ENCODE measurements at places on chromosomes 16 and 17.
A peak's percentile ranks its signal among the peaks of the same experiment; 100 is the strongest.

GRCh38 chr16:25419681-25420080, 162.0 kb upstream of the ZKSCAN2 start:
- DNase-seq = no peak

- no peak for DNase-seq
Observed at GRCh38 chr16:85607796-85608514, 5.2 kb upstream of the GSE1 start.

- no peak for DNase-seq
Observed at GRCh38 chr17:32485261-32486110, 1.3 kb upstream of the CDK5R1 start.

DNA sequence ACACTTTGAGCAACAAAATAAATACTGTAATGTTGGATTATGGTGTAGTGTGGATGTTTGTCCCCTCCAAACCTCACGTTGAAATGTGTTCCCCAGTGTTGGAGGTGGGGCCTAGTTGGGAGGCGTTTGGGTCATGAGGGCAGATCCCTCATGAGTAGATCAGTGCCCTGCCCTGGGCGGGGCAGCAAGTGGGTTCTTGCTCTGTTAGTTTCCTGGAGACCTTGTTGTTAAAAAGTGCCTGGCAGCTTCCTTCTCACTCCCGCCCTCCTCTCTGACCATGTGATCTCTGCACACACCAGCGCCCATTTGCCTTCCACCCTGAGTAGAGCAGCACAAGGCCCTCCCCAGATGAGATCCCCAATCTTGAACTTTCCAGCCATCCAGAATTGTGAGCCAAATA, 67.7 kb downstream of the MPRIP start:
- DNase-seq = peak; percentile 22

DNA sequence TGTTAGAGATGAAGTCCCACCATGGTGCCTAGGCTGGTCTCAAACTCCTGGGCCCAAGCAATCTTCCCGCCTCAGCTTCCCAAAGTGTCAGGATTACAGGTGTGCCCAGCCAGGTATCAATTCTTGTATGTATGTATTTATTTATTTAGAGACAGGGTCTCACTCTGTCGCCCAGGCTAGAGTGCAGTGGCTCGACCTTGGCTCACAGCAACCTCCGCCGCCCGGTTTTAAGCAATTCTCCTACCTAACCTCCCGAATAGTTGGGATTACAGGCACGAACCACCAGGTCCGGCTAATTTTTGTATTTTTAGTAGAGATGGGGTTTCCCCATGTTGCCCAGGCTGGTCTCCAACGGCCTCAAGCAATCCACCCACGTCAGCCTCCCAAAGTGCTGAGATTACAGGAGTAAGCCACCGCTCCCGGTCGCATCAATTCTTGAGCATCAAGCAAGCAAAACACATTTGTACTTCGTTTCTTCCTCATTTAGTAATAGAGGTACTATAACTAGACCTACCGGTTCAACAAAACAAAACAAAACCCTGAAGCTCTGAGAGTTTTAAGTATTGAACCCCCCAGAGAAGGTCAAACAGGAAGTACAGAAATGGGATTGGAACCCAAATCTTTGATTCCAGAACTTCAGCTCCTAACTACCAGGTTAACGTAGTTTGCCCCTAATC, 1.0 kb upstream of the ZNF500 start:
- DNase-seq = no peak

- DNase-seq = peak; percentile 49
Observed at GRCh38 chr17:77828749-77829539, 129.6 kb upstream of the TNRC6C start.

DNA sequence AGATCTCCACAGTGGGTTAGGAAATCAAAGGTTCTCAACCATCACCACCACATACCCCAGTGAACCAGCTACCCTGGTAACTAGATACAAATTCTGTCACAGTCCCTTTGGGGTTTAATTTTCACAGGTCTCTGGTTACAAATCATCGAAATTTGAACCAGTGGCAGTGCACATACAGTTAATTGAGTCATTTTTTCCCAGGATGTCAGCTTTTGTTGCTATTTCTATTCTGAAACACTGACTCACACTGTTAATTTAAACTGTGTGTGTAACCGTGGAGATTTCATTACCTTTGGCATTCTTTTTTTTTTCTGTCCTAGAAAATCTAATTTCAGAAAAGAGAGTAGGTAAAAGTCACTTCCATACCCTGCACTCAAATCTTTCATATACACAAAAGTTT, 511.5 kb downstream of the TOX3 start:
- DNase-seq = no peak

DNA sequence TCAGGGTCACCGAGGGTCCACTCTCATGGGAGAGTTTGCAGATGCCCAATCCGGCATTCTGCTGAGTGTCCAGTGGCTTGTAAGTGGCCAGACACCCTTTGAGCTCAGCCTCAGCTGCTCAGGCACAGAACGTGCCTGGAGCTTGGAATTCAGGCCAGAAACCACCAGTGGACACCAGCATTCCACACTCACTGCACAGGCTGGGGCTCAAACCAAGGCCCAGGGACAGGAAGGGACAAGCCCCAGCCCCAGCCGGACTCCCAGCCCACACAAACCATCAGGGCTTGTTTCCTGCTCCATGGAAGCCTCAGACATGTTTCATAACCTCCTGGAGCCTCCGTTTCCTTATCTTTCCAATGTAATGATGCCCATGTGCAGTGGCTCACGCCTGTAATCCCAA, 5.0 kb upstream of the NPRL3 start:
- peak; percentile 7 for DNase-seq

DNA sequence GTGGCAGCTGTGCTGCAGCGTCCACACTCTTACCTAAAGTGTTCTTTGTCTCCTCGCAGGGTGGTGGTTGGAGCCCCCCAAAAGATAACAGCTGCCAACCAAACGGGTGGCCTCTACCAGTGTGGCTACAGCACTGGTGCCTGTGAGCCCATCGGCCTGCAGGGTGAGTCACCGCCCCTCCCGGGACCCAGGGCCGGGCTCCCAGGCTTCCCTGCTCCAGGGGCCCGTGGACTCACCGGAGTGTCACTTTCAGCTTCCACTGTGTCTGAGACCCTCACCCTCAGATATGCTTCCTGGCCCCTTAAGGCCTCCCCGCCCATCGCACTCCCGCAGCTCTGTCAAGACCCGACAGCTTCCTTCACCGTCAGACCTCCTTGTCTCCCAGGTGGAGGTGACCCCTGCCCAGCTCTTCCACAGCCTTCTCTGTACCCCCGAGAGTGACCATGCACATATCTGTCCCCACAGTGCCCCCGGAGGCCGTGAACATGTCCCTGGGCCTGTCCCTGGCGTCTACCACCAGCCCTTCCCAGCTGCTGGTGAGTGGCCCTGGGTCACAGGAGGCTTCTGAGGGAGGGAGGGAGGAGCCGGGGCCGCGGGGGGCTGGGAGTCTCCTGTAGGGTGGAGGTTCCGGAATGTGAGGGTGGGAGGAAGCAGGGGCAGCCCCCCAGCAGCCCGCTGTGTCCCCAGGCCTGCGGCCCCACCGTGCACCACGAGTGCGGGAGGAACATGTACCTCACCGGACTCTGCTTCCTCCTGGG, 1.8 kb downstream of the ITGAX start:
- no peak for DNase-seq

DNA sequence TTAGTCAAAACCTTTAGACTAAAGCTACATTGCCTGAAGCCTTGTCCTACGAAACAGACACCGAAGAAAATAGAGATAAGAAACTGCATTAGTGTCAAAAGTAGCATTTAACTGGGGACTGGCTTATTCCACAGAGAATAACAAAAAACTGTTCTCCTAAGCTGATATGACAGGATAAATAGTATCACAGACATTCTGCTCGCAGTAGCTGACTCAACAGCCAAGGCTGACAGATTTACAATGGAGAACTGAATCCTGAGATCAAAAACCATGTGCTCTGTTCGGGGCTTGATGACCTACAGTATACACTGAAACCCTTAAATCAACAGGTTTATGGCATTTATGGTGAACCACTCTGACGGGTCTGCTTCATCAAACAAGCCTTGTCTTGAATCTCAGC, 25.5 kb downstream of the ADAMTS18 start:
- DNase-seq = no peak

DNA sequence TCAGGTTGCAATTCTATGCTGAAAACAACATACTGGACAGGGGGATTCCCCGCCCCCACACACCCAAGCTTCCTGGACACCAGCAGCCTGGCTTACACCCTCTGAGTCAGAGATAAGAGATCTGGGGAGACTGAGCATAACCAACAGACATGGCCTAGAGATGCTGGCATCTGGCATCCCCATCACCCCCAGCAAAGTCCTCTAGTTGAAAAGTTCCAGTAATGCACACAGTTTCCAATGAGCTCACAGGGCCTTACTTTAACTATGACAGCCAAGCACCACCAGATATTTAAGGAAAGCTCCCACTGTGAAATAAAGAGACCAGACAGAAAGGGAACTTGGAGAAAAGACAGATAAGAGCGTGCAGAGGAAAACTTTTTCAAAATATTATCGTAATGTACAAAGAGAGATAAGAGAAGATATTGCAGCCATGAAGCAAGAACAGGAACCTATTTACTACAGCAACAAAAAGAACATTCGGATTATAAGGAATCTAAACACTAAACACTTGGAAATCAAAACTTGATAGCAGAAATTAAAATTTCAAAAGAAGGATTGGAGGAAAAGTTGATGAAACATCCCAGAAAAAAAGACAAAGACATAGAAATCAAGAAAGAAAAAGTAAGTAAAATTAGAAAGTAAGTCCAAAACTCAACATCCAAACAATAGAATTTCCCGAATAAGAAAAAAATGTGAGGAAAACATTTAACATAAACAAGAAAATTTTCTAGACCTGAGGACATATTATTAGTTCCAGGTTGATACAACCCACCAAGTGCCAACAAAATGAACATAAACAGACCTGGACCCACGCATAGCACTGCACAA, 17.2 kb upstream of the ALOX15 start:
- DNase-seq = no peak

DNA sequence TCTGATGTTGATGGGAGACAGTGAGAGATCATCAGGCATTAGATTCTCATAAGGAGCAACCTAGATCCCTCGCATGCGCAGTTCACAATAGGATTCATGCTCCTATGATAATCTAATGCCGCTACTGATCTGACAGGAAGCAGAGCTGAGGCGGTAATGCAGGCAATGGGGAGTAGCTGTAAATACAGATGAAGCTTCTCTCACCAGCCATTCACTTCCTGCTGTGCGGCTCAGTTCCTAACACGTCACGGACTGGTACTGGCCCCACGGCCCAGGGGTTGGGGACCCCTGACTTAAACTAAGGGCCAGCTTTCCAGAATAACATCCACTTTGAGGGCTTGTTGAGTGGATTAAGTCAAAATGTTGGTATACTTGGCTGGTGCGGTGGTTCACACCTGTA, 2.6 kb upstream of the TMEM219 start:
- no peak for DNase-seq

DNA sequence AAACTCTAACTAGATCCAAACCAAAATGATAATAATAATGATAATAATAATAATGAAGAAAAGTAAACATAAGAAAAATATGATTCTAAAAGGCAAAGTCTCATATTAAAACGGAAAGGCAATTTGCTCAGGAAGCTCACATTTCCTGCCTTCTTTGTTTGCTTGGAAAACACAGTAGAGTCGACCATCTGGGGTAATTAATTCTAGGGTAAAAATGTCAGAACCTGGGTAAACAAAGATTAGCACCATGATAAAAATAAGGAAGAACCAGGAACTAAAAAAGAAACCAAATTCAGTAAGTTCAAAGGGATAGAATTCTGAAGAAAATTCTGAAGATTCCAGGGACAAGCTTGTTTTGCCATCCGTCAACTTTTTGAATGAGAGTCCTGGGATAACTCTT, 16.2 kb downstream of the KRABD2 start:
- DNase-seq = no peak

GRCh38 chr17:74584292-74585060, 7.6 kb downstream of the CD300LD start:
- DNase-seq = no peak

- no peak for DNase-seq
Observed at GRCh38 chr16:24848065-24848464, 2.3 kb downstream of the SLC5A11 start.

DNA sequence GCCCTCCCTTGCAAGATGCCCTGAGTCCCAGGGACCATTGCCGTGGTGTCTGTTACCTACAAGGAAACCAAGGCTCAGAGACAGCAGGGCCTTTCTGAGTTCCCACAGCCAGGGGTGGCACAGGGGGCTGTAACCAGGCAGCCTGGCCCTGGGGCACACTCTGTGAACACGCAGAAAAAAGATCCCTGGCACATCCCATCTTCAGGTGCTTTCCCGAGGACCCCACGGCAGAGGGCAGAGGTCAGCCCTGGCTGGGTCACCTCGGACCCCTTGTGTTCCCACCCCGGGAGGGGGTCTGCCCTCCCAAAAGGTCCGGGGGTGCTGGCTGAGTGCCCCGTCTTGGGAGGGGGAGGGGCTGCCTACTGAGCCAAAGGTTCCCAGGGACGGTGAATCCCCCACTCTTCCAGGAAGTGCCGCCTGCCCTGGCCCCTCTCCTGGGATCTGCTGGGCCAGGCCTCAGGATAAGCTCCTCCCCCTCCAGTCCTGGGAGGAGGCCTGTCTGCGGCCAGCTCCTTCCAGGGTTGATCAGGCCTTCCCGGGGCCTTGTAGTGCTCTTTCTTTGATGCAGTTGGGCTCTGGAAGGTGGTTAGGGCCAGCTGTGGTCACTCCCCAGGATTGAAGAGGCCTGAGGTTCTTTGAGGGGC, 8.1 kb downstream of the GLIS2 start:
- no peak for DNase-seq

- DNase-seq = no peak
Observed at GRCh38 chr17:79548116-79548515, 62.7 kb downstream of the RBFOX3 start.

GRCh38 chr17:68910251-68910705, 44.9 kb downstream of the ABCA8 start:
- DNase-seq = peak; percentile 65

DNA sequence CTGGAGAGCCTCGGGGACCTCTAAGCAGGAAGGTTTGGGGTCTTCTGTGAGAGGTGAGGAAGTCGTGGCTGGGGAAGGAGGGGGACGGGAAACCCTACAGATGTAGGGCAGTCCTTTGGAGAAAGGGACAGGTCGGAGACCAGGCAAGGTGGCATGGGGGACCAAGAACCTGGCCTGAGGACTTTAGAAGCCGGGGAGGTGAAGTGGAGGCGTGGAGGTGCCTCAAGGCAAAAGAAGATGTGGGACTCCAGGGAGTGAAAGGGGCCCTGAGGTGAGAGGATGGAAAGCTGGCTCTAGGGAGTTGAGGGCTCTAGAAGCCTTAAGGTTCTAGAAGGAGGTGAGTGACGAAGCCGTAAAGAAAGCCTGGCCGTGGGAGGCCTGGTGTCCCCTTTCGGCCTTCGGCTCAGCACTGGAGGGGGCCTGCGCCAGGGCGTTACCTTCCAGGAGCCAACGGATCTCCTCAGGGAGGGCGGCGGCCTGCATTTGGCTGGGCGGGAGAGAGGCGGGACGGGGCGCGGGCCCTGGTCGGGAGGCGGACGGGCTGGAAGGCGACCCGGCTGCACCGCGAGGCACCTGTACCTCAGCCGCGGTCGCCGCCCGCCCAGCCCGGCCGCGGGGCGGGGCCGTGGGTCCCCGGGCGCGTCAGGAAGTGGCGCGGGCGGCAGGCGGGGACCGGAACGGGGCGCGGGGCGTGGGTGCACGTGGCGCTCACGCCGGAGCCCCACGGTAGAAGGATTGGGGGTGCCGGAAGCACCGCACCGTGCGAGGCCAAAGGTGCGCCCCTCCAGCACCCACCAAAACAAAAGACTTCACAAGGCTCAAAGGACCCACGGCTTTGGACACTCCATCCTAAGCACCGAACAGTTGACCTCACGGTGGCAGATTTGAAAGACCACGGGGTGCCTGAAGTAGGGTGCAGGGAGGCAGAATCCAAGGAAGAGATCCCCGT, at the start of gene SKAP1:
TSS of gene SKAP1 (minus strand) at position 577 of the 949 bp plus-strand sequence.
- no peak for DNase-seq

GRCh38 chr16:50613281-50613963, 65.2 kb downstream of the NKD1 start:
- no peak for DNase-seq

- no peak for DNase-seq
Observed at GRCh38 chr17:65698381-65699061, 137.1 kb upstream of the AXIN2 start.
